ENCODE measurements at places on chromosomes 12 and 14.
A peak's percentile ranks its signal among the peaks of the same experiment; 100 is the strongest.

- DNase-seq = no peak
These were observed 5.2 kb downstream of the MTERF2 start for GRCh38 chr12:106981788-106982187.

- DNase-seq = no peak
These were observed 967 bp upstream of the PTCSC3 start for GRCh38 chr14:36177489-36177888.

- DNase-seq = no peak
These were observed 6.3 kb upstream of the NFE2 start for GRCh38 chr12:54306925-54307741.

GRCh38 chr12:6301721-6302120 lies 8.8 kb upstream of the PLEKHG6 start:
- no peak for DNase-seq

- DNase-seq = peak; percentile 53
These were observed 20.0 kb downstream of the RHOJ start for GRCh38 chr14:63224196-63224595.

GRCh38 chr12:52358575-52359350 lies 8.5 kb downstream of the KRT85 start:
- DNase-seq = no peak

- no peak for DNase-seq
These were observed 38.2 kb upstream of the RIC8B start for GRCh38 chr12:106736051-106736957.

DNA sequence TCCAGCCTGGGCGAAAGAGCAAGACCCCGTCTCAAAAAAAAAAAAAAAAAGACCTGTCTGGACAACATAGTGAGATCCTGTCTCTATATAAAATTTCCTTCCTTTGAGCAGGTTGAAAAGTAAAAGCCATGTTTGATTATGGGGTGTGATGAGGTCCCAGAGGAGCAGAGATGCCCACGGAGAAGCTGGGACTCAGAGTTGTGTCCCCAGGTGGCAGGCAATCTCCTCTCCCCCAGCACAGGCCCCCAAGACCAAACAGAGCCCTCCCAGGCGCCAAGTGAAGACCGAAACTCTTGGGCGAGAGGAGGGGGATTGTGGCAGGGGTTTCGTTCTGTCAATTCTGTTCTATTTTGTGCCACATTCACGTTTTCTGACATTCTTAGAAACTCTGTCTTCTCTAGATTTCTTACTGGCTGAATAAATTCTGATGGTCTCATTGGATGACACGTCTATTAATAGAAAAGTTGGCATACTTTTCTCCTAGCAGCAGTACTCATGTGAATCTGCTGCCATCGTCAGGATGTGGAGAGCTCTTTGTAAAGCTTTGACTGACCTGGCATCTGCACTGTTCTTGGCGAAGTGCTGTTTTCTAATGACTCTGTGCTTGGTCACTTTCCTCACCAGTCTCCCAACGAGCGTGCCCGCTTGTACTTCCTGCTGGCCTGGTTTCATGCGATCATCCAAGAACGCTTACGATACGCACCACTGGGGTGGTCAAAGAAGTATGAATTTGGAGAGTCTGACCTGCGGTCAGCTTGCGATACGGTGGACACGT lies 43.4 kb downstream of the HSP90AA1 start:
- DNase-seq = no peak

- no peak for DNase-seq
These were observed 175.8 kb downstream of the SLC2A13 start for GRCh38 chr12:39930101-39930500.

- DNase-seq = no peak
These were observed 122.8 kb downstream of the RASSF9 start for GRCh38 chr12:85713373-85713772.

- no peak for DNase-seq
These were observed 448.1 kb upstream of the DCN start for GRCh38 chr12:91630596-91631293.

DNA sequence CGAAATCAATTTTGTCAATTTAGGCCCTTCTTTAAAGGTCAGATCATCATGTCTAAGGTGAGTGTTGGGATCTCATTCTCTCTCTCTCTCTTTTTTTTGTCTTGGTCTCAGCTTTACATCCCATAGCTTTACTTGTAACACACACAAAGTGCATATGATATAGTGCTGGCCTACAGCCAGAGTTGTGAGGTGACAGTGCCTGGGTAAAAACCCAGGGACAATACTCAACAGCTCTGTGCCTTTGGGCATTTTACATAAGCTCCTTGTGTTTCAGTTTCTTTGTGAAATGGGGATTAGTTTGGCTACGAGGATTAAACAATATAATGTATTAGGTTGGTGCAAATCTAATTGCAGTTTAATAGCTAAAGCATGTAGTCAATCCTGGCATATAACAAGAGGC lies 40.2 kb downstream of the GRIP1 start:
- no peak for DNase-seq

DNA sequence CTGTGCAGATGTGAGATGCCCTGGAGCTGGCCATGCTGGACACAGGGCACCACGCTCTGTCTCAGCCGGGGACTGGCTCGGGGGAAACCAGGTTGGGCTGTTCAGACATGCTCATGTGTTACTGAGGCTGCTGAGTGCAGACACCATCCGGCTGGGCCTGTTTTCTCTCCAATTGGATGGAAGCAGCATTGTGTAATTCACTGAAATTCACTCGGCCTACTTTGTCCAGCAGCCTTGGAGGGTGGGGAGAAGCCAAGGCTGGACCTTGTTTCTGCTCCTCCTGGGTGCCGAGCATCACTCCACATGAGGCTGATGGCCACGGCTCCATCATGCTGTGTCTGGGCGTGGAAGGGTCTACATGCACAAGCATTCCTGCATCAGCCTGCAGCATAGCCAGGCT lies 130.7 kb downstream of the SMOC1 start:
- no peak for DNase-seq

DNA sequence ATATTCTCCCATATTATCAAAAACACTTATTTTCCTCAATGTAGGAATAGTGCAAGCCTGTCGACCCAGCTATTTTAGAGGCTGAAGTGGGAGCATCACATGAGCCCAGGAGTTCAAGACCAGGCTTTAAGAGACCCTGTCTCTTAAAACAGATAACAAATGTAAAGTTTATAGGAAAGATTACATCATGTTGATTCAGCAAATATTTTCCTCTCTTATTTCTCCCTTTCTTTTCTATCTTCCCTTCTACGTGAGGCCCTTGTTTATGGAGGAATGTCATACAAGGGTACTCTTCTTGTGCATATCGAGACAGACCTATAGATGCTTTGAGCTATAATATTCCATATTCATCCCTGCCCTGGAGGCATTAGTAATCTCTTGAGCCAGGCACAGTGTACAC lies 36.5 kb upstream of the FGD4 start:
- DNase-seq = no peak

Data from neural progenitor cell (in vitro differentiated cells).